ENCODE measurements at places on chromosomes 7 and 10. TPM values are rescaled to one million over a fixed set of nuclear protein-coding genes. Genes with fewer than 3 reads are reported as not detected.

DNA sequence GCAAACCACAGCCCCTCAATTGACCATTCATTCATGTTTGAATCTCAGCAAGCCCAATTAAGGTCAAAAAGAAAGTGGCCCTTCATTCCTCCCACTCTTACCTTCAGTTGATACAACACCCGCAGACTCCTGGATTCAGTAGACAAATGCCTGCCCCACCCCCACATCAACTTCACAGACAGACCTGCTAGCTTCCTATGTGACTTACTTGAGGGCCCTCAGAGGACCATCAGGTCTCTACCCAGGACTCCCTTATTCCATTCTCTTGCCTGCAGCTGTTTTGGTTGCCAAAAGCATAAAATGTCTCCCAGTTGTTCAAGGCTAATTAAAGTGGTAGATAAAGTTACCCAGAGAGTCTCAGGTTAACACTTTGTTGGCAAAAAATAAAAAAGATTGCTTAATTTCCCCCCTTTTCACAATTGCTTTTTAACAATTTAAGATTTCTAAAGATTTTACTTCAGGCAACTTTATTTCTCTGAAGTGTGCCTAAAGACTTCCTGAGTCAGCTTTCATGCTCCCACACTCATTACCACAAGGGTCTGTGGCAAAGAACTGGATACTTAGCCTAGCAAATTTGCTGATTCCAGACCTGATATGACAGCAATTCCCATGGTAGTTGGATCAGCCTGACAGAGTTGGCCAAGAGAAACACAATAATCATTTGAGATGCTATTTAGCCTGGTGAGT is 3.3 kb upstream of the MTERF1 start:
- H3K4me3 ChIP-seq, result no peak overlapping the region
- H3K27ac ChIP-seq, result no peak overlapping the region
- no peak for DNase-seq
- peaks cover 13% of the 10 kb centered on the region for H3K4me1 ChIP-seq
- no peaks in the 10 kb centered on the region for H3K27me3 ChIP-seq

ASB10 gene
- not detected for total RNA-seq

DNA sequence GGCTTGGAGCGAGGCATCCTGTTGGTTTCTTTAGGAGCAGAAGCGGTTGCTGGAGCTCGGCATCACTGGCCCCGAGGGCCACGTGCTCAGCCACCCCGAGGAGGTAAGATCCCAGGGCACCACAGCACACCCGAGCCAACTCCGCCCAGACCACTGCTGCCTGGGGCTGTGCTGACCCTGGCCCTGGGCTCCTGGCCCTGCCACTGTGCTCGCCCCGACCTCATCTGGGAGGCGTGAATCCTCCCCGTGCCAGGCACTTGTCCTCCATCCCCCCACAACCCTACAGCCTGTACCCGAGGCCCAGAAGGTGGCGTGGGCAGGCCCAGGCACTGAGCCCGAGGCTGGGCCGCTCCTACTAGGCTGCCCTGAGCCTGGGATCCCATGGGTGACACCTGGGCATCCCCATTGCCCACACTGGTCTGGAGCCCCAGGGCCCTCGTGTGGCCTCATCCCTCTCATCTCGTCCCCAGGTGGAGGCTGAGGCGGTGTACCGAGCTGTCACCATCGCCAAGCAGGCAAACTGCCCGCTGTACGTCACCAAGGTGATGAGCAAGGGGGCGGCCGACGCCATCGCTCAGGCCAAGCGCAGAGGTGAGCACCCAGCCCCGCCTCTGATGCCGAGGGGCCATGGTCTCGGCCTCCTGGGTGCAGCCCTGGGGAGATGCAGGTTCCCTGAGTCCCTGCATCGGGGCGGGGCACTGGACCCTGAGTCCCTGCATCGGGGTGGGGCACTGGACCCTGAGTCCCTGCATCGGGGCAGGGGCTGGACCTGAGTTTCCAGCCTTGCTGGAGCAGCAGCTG is 11.8 kb downstream of the DPYSL4 start:
- no peaks in the 10 kb centered on the region for H3K27me3 ChIP-seq
- no peaks in the 10 kb centered on the region for H3K4me1 ChIP-seq
- H3K4me3 ChIP-seq, result no peak overlapping the region
- no peak overlapping the region for H3K27ac ChIP-seq
- no peaks in the 10 kb centered on the region for H3K36me3 ChIP-seq

NUTM2E gene
- total RNA-seq, result 0.09 TPM

- no peaks in the 10 kb centered on the region for H3K4me1 ChIP-seq
- H3K27ac ChIP-seq, result no peak overlapping the region
- DNase-seq, result no peak
These were observed 123.2 kb downstream of the GLRX3 start for GRCh38 chr10:130259380-130259779.

- no peak overlapping the region for H3K4me3 ChIP-seq
- no peaks in the 10 kb centered on the region for H3K27me3 ChIP-seq
These were observed 63.5 kb upstream of the C10orf90 start for GRCh38 chr10:126734015-126734414.

- no peaks in the 10 kb centered on the region for H3K36me3 ChIP-seq
- H3K27me3 ChIP-seq, result no peaks in the 10 kb centered on the region
- H3K4me3 ChIP-seq, result peak overlapping the region; percentile 93
- peaks cover 18% of the 10 kb centered on the region for H3K4me1 ChIP-seq
- DNase-seq, result peak; percentile 96
These were observed 775 bp upstream of the SEPTIN7 start for GRCh38 chr7:35799846-35800717.

- H3K27me3 ChIP-seq, result no peaks in the 10 kb centered on the region
- DNase-seq, result no peak
- no peaks in the 10 kb centered on the region for H3K36me3 ChIP-seq
- H3K27ac ChIP-seq, result no peak overlapping the region
These were observed 24.1 kb downstream of the OAT start for GRCh38 chr10:124394583-124394982.

GRCh38 chr10:11081408-11081807 is 63.7 kb downstream of the CELF2 start:
- no peaks in the 10 kb centered on the region for H3K27me3 ChIP-seq
- H3K4me3 ChIP-seq, result no peak overlapping the region
- H3K4me1 ChIP-seq, result peaks cover 7% of the 10 kb centered on the region
- no peak overlapping the region for H3K27ac ChIP-seq
- no peaks in the 10 kb centered on the region for H3K36me3 ChIP-seq
- DNase-seq, result no peak

- H3K4me3 ChIP-seq, result no peak overlapping the region
- no peaks in the 10 kb centered on the region for H3K27me3 ChIP-seq
- DNase-seq, result no peak
These were observed 49.7 kb upstream of the ADCY1 start for GRCh38 chr7:45524445-45524844.

GRCh38 chr7:47418601-47419309 is 163.2 kb downstream of the TNS3 start:
- no peak overlapping the region for H3K4me3 ChIP-seq
- no peak overlapping the region for H3K27ac ChIP-seq
- no peaks in the 10 kb centered on the region for H3K27me3 ChIP-seq
- no peak for DNase-seq
- H3K36me3 ChIP-seq, result peaks cover 2% of the 10 kb centered on the region

CALY gene
- 1.6 TPM for total RNA-seq

LGI1 gene
- 20.2 TPM for total RNA-seq

ZDHHC4 gene
- 75.9 TPM for total RNA-seq

DNA sequence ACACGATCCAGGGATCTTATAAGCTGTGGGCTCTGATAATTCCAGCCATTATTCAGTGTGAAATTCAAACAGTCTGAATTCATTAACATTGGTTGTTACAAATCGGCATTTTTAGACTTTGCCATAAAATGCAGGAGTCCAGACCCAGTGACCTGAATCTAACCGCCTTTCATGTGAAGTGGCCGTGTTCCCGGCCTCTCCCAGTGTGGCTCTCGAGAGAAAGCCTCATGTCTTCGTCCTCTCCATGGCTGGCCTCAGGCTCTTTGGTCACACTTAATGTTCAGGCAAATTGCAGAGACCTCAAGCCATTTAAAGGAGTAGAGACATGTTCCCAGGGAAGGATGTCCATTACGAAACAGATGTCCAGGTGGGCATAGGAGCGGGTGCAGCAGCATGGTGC is 59.3 kb downstream of the CTBP2 start:
- H3K36me3 ChIP-seq, result no peaks in the 10 kb centered on the region
- H3K27me3 ChIP-seq, result no peaks in the 10 kb centered on the region
- no peak overlapping the region for H3K27ac ChIP-seq
- no peak overlapping the region for H3K4me3 ChIP-seq
- DNase-seq, result no peak

DNA sequence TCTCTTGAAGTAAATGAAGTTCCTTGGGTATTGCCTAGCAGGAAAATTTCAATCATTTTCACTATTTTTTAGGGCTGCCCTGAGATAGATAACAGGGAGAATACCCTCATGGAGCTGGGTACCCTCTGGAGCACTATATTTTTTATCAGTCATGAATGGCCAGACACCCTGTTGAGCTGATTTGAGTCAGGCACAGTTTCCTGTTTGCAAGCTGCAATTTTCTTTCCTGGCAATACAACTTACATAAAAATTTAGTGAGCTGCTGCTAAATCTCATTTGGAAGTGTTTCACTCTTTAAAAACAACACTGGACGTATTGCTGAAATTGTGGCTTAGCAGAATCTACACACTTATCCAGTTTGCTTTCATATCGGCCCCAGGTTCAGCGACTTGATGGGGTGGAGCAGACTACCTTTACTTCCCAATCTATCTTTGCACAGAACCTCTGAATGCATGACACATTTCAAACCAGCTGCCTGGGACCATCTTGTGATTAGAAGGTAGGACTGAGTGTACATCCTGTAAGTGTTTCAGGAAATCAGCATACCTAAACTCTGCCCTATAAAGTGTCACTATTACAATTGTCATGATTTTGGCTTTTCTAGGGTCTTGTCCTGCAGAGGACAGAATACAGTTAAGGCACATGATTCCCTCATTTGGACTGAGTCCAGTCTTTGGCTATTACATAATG is 125.7 kb upstream of the FAM3C start:
- no peak for DNase-seq
- H3K36me3 ChIP-seq, result no peaks in the 10 kb centered on the region

NKX6-2 gene
- total RNA-seq, result not detected

DNA sequence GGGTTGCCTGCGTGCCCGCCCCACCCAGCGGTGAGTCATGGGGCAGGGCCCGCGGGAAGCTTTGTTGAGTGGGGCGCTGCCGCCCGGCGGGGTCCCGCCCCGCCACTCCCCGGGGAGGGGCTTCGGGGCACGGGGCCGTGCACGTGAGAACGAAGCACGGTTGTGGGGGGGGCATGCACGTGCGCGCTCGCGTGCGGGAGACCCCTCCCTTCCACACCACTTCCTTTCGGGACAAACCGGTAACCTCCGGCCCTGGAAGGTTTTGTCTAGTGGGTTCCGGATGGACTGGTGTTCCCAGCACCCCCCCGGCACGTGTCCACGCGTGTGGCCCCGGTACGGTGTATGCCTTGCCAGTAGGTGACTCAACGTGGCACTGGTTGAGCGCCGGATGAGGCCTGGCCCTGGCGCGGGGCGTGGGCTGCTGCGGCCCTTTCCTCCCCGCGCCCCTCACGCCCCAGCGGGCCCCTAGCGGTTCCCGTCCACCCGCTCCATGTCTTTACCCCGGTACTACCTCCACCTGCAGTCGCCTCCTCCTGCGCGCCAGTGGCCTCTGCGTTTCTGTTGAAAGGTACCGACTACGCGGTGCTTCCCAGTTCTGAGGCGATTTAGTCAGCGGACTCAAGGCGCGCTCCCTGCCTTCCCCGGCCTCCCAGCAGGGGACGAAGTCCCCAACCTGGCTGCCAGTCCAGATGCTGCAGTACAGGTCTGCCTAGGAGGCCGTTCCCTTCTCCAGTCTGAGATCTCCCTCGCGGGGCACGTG is 3.1 kb downstream of the ADIRF start:
- peak overlapping the region; percentile 50 for H3K4me3 ChIP-seq
- H3K36me3 ChIP-seq, result no peaks in the 10 kb centered on the region
- H3K27me3 ChIP-seq, result peaks cover 30% of the 10 kb centered on the region
- peak; percentile 66 for DNase-seq

VPS41 gene
- 49.0 TPM for total RNA-seq

IFIT1B gene
- total RNA-seq, result not detected

HOGA1 gene
- 1.2 TPM for total RNA-seq

DNA sequence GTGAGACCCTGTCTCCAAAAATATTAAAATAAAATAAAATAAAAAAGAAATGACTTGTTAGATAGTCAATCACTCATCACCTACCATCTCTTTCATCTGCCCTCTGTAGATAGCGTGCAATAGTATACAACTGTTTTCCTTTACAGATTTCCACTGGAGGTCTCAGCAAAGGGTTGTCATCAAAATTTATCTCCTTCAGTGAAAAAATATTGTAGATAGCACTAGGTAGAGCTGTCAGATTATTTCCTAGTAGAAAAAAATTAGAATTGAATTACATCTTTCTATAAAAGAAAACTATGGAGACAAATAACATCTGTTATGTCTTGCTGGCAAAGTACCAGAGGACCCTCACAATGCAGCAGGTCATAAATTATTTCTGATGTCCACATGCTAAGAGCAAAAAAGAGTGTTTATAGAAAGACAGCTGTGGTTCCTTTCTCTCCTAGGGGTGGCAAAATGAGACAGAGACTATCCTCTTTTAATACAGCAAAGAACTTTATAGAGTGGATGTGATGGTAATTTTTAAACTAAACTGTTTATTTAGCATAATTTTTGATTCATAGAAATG is 16.3 kb upstream of the CYP51A1 start:
- no peak overlapping the region for H3K4me3 ChIP-seq
- no peak for DNase-seq
- no peaks in the 10 kb centered on the region for H3K4me1 ChIP-seq
- H3K27ac ChIP-seq, result no peak overlapping the region
- no peaks in the 10 kb centered on the region for H3K27me3 ChIP-seq

DNA sequence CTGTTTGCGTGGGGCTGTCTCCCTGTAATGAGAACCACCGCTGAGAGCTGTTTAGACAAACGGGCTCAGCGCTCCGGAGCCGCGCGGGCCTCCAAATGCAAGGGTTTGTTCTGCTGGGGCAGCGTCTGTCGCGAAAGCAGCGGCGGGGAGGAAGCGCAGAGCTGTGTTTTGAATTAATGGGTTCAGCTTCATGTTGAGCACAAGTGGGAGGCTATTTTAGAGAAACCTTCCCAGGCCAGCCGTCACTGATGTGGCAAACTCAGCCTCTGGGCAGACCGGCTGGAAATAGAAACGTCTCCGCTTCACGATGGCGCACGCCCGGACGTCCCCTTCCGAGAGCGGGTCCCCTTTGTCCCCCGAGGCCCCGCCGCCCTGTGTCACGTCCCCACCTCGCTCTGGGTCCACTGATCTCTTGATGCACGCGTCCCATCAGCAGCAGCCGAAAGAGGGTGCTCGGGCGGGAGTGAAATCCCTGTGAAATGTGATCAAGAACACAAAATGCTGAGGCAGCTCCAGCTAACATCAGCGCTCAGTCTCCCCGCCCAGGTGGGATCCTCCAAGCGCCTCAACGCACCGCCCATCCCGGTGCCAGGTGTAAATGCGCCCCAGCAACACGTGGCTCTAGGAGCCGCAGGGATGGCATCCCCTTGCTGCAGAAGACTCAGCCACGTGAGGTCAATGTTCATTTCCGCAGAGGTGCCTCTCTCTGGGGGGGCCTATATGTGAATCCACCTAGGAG is 44.9 kb downstream of the BAMBI start:
- no peaks in the 10 kb centered on the region for H3K36me3 ChIP-seq
- H3K27me3 ChIP-seq, result peaks cover 42% of the 10 kb centered on the region
- DNase-seq, result peak; percentile 60
- H3K4me3 ChIP-seq, result peak overlapping the region; percentile 60
